ENCODE measurements at places on chromosomes 12 and 14.
A peak's percentile ranks its signal among the peaks of the same experiment; 100 is the strongest.

GRCh38 chr14:103753774-103754173 lies 38.2 kb downstream of the ZFYVE21 start:
- no peak for DNase-seq

DNA sequence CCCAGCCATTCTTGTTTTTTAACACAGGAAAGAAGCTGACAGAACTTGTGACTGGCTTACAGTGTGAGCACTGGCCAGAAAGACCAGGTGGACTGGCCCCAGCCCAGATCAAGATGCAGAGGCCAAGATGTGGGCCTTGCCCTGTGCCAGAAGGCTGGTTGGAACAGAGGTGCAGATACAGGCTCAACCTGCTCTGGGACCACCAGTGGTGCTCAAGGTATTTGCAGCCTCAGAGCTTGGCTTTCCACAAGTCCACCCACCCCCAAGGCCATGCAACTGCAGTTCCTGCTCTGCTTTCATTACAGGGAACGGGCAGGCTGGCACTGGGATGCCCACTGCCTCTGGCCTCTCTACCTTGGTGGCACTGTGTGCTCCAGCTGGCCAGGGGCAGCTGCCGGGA lies 23.3 kb downstream of the ZFC3H1 start:
- DNase-seq: no peak

DNA sequence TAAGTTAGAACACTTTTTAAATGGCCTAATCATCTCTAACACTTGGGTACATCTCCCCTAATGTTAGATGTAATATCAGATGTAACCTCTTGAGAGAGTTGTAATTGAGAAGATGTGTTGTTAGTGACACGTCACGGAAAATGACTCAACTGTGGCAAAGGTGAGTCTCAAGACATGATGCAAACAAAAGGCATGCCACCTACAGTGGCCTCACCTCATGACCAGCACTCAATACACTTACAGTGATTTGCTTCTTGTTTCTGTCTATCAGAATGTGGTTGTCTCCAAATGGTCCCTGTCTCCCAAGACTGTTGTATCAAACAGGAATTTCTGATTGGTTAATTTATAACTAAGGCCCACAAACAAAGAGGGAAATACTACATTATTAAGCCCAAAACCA lies 91.2 kb downstream of the SLC25A21 start:
- DNase-seq: no peak

GRCh38 chr12:101598483-101598882 lies 3.7 kb downstream of the MYBPC1 start:
- no peak for DNase-seq

GRCh38 chr14:98819867-98820206 lies 452.2 kb downstream of the BCL11B start:
- no peak for DNase-seq

DNA sequence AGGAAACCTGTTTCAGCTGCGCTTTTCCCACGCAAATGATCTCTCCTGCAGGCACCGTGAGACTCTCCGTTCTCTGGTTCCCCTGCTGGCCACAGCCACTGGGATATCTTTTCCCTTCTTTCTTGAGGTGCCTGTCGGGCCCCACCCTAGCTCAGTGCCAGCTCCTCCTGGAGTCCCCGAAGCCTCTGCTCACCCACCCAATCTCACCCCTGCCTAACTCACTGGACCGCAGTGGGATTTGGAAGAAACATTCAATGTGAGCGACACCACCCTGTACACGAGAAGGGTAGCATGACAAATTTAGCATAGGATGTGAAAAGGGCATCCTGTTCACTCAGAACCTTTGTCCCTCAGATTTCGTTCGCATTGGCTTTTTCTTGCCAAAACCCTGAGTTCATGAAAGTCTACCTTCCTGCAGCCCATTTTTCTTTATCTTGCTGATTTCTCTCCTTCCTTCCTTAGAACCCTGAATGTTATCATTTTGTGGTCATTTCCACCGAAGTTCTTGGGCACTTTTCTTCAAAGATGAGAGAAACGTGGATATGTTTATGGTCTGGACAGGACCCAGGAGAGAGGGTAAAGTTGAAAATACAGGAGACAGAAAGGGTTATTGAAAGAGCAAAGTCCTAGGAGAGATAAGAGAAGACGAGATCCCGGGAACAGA lies 63.6 kb upstream of the ELK3 start:
- DNase-seq: no peak

DNA sequence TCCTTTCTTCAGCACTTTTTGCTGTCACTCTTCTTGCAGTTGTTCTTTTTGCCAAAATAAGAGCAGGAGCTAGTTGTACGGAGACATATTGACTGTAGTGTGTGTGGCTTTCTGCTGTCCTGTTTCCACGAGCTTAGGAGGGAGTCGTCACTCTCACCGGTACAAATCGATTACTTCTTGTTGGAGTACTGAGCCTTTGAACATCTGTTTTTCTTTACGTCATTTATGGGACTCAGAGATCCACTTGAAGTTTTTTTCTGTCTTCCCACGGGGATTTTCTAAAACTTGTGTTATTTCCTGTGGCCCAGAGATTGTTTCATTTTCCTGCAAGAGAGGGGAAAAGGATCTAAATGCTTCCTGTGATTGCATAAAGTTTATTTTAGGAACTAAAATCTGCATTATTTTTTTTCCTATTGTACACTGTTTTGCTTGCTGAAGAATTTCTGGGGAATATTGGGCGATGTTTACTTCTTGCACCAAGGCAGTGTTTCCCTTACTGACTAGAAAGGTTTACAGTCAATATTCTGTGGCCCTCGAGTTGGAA lies 199.8 kb upstream of the ARHGAP5 start:
- DNase-seq: no peak

DNA sequence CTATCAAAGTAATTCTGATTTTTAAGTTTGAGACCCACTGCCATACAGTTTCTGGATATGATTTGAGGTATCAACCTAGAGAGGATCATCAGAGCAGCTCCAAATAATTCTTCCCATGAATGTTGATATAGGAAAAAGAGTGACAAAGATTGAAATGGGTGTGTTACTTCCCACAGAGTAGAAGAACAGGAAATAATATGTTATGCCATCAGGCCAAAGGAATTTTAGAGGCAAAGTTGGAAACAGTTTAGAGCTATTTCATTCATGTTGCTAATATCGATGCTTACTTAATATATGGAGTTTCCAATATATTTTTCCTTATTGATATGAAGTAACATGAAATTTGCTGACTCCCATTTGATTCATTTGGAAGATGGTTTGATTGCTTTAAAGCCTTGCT lies 8.9 kb upstream of the MSRB3 start:
- DNase-seq: no peak

DNA sequence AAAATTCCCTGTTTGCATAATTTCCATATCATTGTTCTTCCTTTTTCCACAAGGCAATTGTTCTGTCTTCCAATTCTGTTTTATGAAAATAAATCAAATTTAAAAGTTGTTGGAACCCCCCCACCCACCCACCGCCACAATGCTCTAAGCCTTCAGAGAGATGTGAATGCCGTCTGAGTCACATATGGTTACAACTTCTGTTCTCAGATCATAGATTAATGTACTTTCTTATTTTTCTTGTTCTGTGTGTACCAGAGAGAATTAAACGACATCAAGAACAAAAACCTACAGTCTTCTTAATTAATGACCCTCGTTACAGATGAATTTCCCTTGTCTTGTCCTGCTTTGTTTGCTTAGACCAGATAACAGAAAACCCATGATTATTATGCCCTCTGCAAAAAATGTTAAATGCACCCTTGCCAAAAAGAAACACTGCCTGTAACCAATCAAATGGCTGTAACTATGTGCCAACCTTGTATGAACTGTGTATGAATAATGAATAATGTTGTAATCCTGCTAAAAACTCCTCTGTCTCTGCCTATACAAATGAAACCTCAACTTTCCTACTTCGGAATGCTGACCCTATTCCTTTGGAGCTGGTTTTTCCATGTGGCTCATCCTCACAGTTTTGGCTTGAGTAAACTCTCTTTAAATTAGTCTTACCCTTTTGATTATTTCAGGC lies 14.0 kb downstream of the OR6S1 start:
- no peak for DNase-seq

DNA sequence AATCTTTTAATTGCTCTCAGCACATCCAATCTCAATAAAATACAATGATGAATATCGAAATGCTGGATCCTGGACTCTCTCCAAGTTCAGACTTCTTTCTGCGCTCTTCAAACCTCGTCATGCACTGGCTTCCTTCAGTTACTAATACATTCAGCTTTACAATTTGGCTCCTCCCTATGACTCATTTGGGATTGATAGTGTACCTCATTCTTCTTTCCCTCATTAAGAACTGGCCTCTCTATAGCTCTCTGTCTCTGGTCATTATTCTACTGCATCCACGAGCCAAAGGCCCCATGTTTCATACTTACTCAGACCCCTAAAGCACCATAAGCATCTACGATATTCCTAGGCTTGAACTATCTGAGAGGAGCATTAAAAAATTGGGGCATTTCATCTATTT lies 4.9 kb downstream of the TSPAN8 start:
- no peak for DNase-seq

DNA sequence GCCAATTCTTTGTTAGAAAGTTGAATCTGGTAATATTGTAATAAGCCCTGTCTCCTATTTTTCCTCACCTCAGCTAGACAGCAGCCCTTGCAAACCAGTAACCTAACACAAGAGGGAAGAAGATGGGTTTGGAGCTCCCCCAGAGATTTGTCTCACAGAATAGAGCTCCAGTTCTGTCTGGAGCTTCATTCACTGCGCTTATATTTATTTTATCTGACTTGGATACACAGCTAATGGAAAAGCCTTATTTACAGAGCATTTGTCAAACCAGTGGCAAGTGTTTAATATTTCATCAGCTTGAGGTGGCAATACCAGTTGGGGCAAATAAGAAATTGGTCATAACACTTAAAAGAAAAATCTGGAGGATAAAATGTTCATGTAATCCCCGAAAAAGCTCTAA lies 1094.0 kb downstream of the FSCB start:
- DNase-seq: no peak

DNA sequence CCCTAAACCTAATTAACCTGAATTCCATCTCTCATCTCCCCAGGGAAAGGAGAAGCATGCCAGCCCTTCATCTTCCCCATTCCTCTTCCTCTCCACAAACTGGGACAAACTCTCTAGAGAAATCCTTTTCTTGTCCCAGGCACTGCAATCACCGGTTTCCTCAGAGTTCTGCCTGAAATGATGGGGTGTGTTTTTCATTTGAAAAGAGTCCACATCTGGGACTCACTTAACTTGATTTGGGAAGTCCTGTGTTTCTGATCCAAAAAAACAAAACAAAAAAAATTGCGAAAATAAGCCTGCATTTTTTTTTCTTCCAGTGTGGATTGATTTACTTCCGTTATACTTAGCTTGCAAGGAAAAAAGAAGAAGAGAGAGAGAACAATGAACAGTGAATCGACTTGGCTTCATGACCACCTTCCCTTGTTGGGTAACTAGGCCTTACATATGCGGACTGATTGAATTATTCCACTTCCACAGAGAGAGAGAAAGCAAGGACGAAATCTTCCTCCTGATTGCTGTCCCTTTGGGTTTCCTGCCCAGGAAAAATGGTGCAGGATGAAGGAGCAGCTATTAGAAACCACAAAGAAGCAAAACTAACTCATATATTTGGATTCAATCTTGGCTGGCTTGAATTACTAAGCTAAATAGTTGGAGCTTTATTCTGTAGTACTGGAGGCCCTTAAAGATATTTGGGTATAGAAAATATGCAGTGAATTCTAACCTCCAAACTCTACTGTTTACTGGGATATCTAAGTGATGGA lies 506.2 kb upstream of the TBX3 start:
- DNase-seq: no peak

GRCh38 chr14:105581551-105582341 lies 55.4 kb downstream of the TMEM121 start:
- no peak for DNase-seq

- no peak for DNase-seq
Measured at GRCh38 chr12:104699489-104700190, 242.9 kb downstream of the CHST11 start.

DNA sequence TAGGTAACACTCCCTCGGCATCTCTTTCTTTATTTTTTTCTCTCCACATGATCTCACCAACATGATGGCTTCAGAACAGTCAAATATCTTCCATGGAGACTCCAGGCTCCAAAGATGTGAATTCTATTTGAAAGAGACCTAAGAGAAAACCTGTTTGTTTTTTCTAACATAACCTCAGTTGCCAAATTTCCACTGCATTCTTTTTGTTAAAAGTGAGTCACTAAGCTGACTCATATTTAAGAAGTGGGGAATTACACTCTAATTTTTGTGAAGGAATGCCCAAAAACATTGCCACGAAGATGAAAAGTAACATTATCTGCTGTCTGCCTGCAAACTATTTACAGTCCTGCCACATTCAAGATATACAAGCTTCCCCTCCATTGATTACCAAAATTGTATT lies 1337.6 kb downstream of the LRFN5 start:
- no peak for DNase-seq

- DNase-seq: no peak
Measured at GRCh38 chr14:21712036-21712435, 38.4 kb upstream of the OR4E1 start.

- DNase-seq: peak; percentile 29
Measured at GRCh38 chr12:57127101-57127725, 1.1 kb upstream of the LRP1 start.

- DNase-seq: peak; percentile 89
Measured at GRCh38 chr14:77799863-77800730, at the start of gene ADCK1. Gene ADCK1, plus strand, starts transcription at chr14:77800109. Its CDS starts 18,870 bp downstream, at chr14:77818979.

GRCh38 chr12:53798575-53798974 lies 46.8 kb upstream of the CISTR start:
- peak; percentile 33 for DNase-seq

GRCh38 chr12:107356937-107357295 lies 263.6 kb upstream of the CRY1 start:
- no peak for DNase-seq

GRCh38 chr14:20671597-20672283 lies 12.6 kb upstream of the RNASE4 start:
- DNase-seq: no peak

DNA sequence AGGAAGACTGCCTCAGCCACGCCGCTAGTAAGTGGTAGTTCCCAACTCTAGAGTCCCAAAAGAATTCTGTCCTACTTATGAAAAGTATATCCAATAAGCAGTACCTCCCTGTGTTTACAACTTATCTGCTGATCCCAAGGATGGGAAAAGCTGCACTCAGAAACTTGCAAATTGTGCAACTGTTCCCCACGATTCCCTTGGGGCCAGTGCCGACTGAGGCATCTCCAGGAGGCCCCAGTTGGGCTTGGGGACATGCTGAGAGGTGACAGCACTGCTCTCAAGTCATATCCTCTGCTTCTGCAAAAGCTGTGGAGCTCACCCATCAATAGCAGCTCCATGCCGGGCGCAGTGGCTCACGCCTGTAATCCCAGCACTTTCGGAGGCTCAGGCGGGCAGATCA lies 23.7 kb downstream of the SPRING1 start:
- DNase-seq: no peak

DNA sequence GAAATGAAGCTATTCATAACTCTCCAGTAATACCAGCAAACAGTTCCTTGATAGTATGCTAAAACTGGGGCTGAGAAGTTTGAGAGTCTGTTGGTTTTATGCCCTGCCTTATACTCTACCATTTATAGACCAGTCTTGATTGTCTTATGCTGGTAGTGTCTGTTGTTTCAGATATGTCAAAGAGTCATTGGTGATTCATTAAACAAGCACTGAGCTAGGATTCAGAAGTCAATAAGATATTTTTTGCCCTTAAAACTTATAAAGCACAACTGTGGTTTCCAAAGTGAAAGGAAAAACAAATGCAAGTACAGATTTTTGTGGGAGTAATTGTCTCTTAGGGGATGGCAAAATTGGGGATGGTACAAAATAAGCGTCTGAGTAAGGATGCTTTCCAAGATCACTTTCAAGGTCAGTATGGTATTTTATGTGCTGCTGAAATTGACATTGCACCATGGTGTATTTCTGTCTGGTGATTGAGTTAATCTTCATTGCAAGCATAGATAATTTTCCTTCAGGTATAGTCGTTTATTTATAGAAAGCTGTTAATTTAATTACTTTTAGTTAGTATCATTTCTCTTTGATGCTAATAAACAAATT lies 289.5 kb upstream of the E2F7 start:
- no peak for DNase-seq
